ENCODE measurements at places on chromosomes 2 and 18.
A peak's percentile ranks its signal among the peaks of the same experiment; 100 is the strongest.

- no peak for DNase-seq
These were observed 1239.4 kb upstream of the CRIM1 start for GRCh38 chr2:35116151-35116550.

- peak; percentile 18 for DNase-seq
These were observed 221.0 kb downstream of the ZNF407 start for GRCh38 chr18:74818516-74819175.

GRCh38 chr18:76565238-76566173, 70.5 kb upstream of the ZNF516 start:
- DNase-seq: peak; percentile 97

DNA sequence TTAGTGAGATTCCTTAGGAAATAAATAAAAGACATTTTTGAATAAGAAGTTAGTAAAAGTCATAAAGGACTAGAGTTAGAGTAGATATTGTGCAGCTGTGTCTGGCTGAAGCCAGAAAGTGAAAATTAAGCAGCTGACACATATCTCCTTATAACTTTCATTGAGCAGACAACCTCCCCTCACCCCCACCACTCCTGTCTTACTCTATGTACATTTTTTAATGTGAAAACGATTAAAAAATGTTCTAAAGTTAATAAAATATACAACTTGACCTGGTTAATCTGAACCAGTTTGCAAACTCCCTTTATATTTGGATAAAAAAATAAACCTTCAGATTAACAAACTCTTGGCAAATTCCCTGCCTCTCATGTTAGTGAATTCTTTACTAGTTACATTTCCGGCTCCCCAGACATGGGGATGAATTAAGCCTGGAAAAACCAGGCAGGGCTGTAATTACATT, 462.8 kb downstream of the MEIS1 start:
- peak; percentile 79 for DNase-seq

DNA sequence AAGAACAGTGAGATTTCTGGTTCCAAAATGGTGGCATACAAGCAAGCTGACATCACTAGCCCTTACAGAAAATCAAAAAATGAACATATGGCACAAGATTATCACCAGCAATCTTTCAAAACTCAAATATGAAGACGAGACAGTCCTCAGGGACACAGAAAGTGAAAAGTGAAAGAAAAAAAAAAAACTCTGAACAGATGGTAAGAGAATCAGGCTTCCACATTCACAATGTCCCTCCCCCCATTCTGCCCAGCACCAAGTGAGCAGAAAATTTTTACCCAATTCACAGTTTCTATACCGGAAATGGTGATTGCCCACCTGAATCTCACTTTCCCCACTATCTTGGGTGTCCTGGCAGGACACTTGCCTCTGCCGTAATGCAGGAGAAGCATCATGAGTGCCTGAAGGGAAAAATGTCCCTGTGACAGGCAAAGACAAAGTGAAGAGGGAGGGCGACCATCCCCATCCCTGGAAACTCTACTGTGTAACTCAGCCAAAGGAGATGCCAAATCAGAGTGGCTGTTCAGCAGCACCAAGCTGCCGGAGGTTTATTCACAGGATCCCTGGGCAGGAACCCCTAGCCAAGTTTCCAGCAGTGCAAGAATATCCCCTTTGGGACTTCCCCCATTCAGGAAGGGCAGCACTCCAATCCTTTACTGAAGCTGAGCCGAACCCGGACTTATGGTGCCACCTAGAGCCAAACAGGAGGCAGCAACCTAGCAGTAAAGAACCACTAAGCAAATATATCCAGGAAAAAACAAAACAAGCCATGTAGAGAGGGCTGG, 312.2 kb downstream of the LRATD1 start:
- peak; percentile 6 for DNase-seq

DNA sequence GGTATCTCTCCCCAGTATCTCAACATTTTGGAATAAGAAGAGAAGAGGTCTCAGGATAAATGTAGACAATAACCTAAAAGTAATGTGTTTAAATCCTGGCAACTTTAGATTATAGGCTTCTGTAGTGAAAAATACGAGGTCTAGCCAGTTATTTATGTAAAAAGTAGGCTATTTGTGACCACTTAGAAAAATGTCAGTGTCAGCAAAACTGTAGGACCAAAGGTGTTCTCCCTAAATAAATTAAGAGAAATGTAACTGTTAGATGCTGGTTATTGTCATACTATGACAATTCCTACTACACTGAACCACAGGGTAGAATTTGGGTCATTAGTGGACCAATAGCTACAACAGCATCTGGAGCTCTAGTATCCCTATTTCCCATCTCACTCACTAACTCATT, 2.0 kb downstream of the SUPT7L start:
- no peak for DNase-seq

GRCh38 chr2:112674229-112674628, 28.5 kb downstream of the SLC20A1 start:
- DNase-seq: no peak

DNA sequence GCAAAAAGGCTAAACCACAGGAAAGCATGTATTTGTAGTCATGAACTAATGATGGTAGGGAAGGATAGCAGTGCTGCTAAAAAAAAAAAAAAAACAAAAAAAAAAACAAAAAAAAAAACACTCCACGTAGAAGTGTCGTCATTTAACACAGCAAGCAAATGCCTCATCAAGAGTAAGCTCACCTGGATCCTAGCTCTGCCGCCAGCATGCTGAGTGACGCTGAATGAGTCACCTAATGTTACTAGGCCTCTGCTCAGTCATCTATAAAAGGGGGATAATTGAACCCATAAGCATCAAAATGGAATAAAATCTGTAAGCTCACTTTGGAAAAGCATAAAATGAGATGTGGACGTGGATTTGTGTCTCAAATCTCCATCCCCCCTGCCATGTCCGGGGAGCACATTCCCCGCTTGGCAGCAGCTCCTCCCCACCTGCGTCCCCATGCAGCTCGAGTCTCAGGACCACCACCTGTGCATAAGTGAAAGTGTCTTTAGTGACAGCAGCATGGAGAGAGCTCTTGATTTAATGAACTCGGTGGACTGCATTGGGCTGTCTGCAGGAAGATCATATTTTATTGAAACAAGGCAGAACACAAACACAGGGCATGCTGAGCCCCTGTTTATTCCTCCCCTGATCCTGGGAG, 427.5 kb downstream of the LRATD1 start:
- DNase-seq: no peak

- peak; percentile 93 for DNase-seq
These were observed 24.4 kb downstream of the MBP start for GRCh38 chr18:77108001-77108692.

DNA sequence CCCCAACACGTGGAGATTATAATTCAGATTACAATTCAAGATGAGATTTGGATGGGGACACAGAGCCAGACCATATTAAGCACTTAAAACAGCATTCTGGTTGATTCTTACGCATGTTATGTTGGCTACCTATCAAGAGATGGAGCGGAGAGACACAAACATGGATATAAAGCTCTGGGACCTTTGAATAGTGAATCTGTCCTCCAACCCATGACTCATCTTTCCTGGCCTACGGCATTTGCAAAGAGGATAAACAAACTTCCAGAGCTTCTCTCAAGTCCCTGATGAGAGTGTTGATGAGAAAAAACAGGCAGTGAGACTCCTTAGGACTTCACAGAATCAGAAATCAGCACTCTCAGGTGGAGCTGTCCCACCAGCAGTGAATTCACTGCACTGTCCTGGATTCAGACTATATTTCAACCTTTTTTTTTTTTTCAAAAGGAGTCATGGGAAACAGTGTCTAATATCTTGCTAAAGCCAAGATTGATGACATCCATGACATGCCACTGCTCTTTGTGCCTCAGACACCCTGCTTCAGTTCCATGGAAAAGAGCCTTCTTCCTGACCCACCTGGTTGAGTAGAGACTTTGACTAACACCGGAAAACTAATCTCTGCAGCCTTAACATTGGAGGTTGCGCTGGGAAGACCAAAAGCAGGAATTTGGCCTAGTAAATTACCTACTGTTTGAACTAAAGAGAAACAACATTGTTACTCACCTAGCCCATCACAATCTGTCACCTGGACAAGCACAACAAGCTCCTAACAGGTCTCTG, 62.1 kb upstream of the NPAS2 start:
- DNase-seq: peak; percentile 98

DNA sequence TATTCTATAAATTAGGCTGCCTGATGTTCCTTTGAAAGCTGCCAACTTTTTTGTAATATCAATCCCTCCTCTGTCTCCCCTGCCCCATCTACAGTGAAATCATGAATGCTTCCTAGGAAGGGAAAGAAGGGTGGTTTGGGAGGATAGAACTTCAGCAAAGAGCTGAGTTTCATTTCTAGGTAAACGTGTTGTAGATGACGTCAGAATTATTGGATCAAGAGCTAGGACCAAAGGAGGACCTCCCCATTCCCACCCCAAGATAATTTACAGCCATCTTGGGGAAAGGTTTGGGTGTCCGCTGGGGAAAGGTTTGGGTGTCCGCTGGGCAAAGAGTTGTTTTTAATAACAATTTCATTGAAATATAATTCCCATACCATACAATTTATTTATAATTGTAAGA, 11.2 kb upstream of the ANKRD53 start:
- no peak for DNase-seq

- DNase-seq: no peak
These were observed 35.3 kb downstream of the COL6A3 start for GRCh38 chr2:237378650-237379049.

DNA sequence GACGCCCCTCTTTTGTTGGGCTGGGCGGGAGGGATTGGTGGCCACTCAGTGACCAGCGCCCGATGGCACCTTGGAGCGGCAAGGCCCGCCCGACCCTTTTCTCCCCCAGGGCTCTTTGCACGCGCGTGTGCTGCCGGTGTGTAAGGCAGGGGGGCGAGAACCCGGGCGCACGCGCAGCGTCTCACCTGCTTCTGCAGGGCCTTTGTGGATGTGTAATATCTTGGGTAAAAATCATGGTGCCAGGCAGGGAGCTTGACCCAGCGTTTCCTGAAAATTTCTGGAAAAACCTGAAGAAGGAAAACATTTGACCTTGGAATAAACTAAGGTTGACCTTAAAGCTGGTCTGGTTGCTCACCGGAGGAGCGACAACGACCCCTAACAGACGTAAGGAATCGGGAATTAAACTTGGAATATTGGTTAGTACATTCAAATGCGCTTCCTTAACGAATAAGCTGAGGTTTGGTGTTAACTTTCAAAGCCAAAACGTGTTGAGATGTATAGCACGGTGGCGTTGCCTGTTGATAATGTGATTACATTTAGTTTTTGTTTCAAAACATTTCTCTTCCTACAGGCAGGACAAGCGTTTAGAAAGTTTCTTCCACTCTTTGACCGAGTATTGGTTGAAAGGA, 438 bp downstream of the HSPE1 start:
- DNase-seq: peak; percentile 16

DNA sequence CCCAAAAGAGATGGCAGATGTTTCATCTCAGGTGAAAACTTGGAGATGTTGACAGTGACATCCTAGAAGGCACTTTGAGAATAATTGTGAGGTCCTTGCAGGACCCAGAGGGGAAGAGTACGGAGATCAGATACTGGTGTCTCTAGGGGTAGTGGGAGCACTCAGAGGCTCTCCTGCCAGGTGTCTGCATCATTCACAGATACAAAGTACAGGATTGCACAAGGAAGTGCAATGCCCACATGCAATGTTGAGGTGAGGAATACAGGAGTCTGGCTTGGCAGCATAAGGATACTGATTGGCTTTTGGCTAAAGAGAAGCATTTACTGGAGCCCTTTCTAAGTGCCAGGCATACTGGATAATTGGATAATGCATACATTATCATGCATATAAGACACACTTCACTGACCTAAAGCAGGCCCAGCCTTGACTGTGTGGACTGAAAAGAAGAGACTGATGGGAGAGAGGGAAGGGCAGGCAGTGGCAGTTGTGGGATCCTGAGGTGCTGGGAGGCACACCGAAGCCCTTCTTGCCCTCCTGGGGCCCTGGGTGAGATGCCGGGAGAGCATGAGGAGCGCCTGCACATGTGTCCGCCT, 31.0 kb upstream of the NCKAP5 start:
- DNase-seq: no peak

DNA sequence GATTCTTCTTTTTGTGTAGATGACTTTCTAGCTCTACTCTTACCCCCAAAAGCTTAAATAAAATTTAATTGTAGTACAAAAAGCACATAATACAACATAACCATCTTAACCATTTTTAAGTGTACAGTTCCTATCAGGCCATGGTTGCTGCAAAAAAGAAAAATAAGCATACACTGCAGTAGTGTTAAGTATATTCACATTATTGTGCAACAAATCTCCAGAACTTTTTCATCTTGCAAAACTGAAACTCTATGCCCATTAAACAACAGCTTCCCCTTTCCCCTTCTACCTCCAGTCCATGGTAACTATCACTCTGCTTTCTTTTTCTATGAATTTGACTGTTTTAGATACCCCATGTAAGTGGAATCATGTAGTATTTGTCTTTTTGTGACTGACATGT, 18.1 kb downstream of the PPM1B start:
- no peak for DNase-seq

GRCh38 chr2:128631698-128632500, 313.2 kb upstream of the HS6ST1 start:
- no peak for DNase-seq

- no peak for DNase-seq
These were observed 56.0 kb downstream of the EN1 start for GRCh38 chr2:118791483-118791882.

DNA sequence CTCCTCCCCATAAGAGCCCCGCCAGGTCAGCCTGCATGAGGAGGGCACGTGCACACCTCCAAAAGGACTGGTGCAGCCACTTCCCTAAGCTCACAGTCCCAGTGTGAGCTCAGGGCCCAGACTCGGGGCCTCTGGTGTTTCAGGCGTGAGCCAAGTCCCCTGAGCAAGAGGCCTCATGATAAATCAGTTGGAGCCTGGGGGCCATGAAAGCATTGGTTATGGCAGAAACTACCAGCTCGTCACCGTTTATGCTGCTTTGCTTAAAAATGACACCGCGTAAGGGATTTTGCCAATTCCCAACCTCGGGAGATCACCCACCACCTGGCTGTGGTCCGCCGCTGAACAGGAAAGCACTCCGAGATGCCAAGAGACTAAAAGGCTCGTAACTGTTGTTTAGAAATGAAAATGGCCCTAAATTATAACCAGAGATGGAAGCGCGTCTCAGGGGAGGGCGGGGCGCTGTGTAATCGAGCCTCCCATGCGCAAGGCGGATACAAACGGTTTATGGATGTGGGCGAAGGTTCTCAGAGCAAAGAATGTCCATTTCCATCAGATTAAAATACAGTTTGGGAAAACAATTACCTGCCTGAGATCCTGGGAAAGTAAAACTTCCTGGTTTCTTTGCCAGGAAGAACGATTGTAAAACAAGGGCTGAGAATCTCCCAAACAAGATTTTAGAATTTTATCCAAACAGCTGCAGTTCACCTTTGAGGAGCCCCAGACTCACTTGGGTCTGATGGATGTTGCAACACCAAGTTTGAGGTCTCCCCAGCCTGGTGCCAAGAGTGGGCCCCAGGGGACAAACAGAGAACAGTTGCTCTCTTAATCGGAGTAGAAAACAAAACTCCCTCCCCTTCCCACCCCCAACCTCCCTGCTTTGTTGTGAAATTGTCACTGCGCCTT, 141.4 kb downstream of the BCL2 start:
- no peak for DNase-seq

- DNase-seq: no peak
These were observed 40.7 kb upstream of the ARHGAP25 start for GRCh38 chr2:68693951-68694350.

All from EH (cell line).